T1000 (cell line): ENCODE measurements at places on chromosomes 7 and 10.

- no peak for DNase-seq
Measured at GRCh38 chr7:43018446-43018845, 86.3 kb downstream of the MRPL32 start.

DNA sequence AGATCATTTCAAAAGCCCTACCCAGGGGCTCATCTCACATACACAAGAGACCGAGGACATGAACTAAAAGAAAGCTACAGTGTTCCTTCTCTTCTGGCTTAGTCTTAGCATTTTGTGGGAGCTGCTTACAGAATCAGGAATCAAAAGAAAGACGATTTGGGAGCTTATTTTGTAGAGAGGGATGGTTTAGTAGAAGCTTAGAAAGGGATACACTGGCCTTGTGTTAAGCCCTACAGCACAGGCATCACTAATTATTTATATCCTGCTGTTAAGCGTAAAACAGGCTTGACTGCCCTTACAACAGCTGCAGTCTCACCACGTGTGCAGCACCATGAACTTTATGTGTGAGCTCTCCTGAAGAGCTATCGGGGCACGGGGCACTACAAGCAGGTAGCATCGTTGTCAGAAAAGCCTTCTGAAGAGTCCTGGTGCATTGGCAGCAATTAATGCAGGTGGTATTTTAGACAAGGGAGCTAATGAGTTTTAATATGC lies 798.3 kb downstream of the NXPH1 start:
- DNase-seq, result no peak

DNA sequence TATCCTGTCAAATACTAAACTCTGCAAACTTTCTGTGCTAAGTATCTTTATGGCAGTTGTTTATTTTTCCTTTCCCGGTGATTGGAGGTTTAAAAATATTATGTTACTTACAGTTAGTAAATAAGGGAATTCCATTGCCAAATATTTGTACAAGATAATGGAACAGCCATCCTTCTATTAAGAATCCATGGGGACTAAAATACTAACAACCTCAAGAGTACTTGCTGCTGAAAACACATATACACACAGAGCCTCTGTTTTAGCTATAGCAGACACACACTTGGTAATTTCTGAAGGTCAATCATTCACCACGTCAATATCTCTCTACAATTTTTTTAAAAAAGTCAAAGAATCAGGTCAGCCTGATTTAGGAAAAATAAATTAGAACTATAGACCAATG lies 32.4 kb downstream of the TSPAN12 start:
- DNase-seq, result no peak

GRCh38 chr10:96840841-96841518 lies 8.9 kb downstream of the LCOR start:
- DNase-seq, result peak; percentile 9

- no peak for DNase-seq
Measured at GRCh38 chr7:7416031-7416858, 119.4 kb downstream of the COL28A1 start.

- no peak for DNase-seq
Measured at GRCh38 chr7:132592936-132593335, 16.7 kb upstream of the PLXNA4 start.

- DNase-seq, result peak; percentile 54
Measured at GRCh38 chr7:126700807-126701604, 551.7 kb downstream of the GRM8 start.

DNA sequence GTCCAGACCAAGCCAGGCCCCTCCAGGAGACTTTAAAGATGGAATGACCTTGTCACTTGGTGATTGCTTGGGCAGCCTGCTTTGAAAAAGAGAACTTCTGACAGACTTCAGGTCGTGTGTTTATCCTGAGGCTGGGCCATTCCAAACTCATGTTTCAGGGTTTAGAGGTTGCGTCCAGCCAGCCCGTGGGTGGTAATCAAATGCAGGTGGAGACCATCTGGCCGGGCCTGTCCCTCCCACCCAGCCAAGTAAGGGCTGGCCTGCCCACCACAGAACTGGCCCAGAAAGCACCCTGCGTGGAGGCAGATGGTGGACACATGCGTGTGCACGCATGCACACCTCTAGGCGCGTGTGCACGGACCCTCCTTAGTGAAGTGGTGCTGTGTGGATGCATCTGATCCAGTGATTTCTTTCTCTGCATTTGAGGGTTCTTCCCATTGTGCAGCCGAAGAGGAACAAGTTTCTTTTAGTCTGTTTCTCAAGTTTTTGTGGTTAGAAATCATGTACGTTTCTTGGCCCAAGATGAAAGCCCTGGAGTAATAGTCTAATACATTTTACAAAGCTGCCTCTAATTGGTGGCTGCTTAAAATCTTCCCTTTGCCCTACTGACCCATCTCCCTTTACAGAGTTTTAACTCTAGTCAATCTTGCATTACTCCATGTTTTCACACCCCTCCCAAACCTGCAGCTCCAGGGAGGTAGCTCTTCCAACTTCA lies 43.0 kb downstream of the SUFU start:
- DNase-seq, result no peak

DNA sequence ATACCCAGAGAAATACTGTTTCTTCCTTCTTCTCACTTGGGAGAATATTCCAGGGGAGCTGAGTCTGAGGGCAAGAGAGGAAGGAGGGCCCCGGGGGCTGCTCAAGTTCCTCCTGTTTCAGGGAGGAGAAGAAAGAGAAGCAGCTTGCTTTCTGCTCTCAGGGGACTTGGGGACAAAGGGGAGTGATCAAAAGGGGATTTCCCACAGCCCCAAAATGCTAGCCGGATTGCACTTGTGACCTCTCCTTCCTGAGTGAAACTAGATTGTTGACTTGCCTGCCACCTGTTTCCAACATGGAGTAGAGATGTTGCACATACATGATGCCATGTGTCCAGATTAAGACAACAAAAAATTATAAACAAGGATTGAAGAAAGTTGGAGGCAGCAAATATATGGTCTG lies 28.7 kb upstream of the PDCD4 start:
- DNase-seq, result no peak

GRCh38 chr10:98445200-98445812 lies 1.4 kb downstream of the HPS1 start:
- no peak for DNase-seq

GRCh38 chr10:6892864-6893263 lies 312.8 kb upstream of the PRKCQ start:
- DNase-seq, result no peak

- no peak for DNase-seq
Measured at GRCh38 chr7:23347033-23347681, 48.0 kb downstream of the MALSU1 start.

DNA sequence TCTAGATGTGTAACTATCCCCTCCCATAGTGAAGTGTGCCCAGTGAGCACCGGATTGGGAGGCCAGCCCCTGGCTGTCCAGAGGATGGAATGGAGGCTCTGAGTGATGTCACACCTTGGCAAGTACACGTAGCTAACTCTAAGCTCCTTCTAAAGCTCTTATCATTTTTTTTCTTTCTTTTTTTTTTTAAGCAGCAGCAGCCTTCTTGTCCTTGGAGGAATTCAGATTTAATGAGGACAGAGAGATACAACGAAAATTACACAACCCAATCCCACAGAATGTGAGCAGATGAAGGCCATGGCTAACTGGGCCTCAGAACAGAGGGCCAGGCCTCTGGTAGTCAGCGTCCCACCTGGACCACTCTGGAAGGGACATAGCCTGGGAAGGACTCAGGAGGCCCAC lies 11.3 kb downstream of the TNS3 start:
- DNase-seq, result no peak

DNA sequence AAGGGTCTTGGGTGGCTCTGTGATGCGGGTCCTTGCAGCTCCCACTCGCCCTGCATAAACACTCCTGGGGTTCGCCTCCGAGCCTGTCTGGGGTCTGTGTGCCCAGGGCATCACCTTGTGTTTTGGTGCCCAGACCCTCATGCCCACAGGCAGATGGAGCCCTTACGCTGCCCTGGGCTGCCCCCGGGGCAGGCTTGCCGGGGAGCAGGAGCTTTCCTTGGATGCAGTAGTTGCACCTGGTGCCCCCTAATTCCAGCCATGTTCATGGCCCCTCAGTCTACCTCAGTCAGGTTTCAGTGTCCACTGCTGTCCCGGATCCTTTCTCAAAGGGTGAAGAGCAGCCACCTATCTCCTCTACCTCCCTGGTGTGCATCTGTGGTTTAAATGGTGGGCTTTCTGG lies 396.0 kb downstream of the PTPRN2 start:
- DNase-seq, result no peak

DNA sequence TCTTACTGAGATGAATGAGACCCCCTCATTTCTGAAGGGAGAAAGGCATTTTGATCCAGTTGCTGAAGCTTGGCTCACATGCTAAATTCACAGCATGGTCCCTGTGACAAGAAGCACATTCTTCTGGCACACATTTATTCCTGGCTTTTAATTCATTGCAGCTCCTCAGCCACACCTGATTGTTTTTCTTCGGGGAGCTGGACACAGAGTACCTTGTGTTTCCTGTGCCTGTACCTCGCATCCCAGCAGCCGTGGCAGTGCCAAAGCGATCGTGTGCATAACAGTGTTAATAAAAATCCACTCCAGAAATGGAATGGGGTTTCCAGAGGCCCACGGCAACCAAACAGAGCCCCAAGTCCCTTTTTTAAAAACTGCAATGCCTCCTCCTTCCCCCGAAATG lies 615.3 kb upstream of the MGMT start:
- DNase-seq, result no peak

DNA sequence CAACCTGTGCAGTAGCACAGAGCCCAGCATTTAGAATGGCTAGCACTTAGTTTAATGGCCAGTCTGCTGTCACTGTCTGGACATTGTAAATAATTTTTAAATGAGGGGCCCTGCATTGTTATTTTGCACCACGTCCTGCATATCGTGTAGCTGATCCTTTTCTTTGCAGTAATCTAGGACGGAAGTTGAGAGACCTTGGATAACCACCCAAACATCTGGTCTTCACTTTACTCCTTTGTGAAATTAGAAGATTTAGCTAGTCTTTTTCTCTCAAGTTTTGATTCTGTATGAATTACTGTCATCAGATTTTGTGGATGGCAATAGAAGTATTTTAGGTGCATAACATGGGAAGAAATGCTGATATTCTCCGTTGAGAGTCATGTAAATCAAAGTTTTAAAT lies 1.9 kb downstream of the MIOS start:
- DNase-seq, result no peak

- DNase-seq, result no peak
Measured at GRCh38 chr10:23610626-23611307, 171.9 kb downstream of the OTUD1 start.

GRCh38 chr10:116637830-116638229 lies 17.1 kb downstream of the PNLIPRP2 start:
- no peak for DNase-seq

GRCh38 chr7:37054624-37055241 lies 330.4 kb upstream of the AOAH start:
- no peak for DNase-seq

DNA sequence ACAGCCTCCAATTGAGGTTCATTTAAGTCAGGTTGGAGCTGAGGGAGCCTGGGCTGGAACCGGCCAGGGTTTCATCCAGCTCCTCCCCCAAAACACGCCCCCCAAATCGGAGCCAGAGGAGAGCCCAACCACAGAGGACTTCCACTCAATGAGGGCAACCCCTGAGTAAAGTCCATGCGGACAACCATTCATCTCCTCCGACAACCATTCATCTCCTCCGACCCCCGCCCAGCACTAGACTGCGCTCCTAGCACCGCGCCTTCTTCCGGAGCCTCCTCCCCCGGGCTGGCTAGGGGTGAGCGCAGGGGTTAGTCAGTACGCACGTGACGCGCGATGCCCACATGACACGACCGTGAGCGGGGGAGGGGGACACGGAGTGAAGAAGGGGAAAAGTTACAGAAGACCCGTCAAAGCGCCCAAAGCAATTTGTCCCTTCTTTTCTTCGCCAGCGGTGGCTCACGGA lies 1.4 kb downstream of the MAGI2 start:
- peak; percentile 74 for DNase-seq

GRCh38 chr10:121661451-121661851 lies 63.2 kb upstream of the FGFR2 start:
- DNase-seq, result no peak

GRCh38 chr7:32091608-32092210 lies 21.5 kb upstream of the PDE1C start:
- DNase-seq, result no peak

- no peak for DNase-seq
Measured at GRCh38 chr10:52540479-52540984, 226.5 kb downstream of the DKK1 start.

DNA sequence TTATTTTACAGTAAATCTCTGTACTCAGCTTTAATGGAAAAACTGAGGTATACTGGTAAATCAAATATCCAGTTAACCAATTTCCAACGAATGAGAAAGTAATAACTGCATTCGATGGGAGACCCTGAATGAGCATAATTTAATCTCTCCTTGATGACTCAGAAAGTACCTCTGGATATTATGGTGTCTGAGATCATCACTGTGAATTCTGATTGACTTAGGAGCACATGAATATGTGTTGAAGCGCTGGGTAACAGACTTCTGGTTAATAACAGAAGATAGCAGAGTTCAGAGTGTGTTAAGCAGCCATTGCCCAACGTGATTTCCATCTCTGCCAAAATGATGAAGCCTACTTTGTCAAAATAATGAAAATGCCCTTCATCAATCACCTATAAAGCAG lies 116.6 kb downstream of the NRP1 start:
- no peak for DNase-seq

DNA sequence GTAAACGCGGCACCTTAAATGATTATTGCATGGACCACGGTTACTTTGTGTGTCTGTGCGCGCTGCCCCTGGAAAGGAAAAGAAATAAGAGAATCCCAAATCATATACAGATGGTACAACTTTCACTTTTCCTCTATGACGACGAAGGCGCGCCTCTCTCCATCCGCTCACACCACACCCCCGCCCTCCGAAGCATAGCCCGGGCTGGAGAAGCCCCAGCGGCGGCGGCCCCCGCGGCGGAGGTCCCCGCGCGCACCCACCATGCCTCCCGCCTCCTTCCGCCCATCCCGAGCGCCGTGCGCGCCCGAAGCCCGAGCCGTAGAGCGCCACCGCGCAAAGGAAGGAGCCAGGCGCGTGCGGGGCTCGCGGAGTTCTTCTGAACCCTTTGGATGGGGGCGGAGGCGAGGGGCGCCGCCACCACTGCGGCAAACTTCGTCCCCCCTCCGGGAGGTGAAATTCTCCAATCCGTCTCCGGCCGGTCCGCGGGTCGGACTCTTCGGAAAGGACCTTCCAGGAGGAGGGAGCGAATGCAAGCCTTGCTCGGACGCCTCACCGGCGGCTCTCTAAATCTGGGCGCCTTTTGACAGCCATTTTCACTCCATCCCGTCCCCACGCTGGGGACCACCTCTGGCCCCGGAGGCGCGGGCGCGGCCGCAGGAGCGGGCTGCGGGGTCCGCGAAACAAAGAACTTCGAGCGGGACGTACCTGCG lies 588 bp downstream of the GLI3 start:
- no peak for DNase-seq

DNA sequence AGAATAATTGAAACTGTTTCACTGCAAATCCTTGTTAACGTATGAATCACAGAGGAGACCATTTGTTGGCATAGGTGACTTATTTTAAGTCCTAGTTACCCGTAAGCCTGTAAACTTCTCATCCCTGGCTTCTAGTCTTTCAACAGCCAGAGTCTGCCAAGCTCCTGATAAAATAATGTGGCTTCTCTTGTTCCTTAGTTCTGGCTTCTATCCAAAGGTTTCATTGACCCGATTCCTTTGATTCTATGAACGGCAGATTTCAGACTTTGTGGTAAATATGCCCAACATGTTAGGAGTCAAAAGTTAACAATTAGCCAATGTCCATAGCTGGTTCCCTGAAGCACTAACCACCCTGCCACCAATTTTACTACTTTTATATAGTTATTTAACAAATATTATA lies 23.3 kb downstream of the DNAH11 start:
- DNase-seq, result no peak
